A172 (cell line): ENCODE measurements at places on chromosomes 2 and 18. TPM values are rescaled to one million over a fixed set of nuclear protein-coding genes. Genes with fewer than 3 reads are reported as not detected.

The DSC2 gene
- total RNA-seq: not detected in 2 replicates

GRCh38 chr2:195575879-195576401, 81.1 kb upstream of the SLC39A10 start:
- DNase-seq: peak; percentile 80

GRCh38 chr2:10935366-10935918, 23.7 kb downstream of the KCNF1 start:
- DNase-seq: no peak

DNA sequence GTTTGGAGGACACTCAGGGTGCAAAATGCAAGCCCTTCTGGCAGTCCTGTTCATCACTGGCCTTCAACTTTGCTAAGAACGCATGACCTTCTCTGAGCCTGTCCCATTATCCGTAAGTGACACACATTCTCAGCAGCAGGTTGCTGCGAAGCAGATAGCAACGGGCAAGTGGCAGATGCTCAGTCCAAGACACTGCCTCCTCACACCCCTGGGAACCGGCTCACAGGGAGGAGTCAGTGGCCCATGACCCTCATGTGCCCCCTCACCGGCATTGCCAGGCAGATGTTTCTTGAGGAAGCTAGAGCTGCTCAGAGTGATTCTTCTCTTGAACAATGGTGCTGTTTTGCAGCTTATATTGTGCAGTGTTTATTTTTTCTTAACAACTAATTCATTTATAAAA, 737.2 kb upstream of the HS6ST1 start:
- no peak for DNase-seq

The CAPN14 gene
- not detected in 2 replicates for total RNA-seq

DNA sequence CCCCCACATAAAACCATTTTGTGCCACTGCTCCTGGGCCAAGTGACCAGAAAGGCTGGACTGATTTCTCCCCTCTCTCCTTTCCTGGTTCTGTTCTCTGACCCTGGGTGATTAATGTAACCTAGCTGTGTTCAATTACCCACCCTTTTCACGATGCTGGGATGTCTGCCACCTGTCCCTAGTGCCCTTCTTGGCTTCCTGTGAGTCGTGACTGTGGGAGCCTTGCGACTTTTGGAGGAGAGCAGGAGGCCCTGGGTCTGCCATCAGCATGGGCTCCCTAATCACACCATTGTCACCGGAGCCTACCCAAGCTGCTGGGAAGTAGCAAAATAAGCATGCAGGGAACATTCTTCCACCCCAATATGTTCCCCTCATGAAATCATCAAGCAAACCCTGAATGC, 38.3 kb downstream of the SRSF7 start:
- DNase-seq: no peak

- peak; percentile 9 for DNase-seq
Measured at GRCh38 chr18:6917072-6917471, 187.6 kb downstream of the ARHGAP28 start.

- no peak for DNase-seq
Measured at GRCh38 chr2:204545861-204546735, 823 bp downstream of the PARD3B start.

DNA sequence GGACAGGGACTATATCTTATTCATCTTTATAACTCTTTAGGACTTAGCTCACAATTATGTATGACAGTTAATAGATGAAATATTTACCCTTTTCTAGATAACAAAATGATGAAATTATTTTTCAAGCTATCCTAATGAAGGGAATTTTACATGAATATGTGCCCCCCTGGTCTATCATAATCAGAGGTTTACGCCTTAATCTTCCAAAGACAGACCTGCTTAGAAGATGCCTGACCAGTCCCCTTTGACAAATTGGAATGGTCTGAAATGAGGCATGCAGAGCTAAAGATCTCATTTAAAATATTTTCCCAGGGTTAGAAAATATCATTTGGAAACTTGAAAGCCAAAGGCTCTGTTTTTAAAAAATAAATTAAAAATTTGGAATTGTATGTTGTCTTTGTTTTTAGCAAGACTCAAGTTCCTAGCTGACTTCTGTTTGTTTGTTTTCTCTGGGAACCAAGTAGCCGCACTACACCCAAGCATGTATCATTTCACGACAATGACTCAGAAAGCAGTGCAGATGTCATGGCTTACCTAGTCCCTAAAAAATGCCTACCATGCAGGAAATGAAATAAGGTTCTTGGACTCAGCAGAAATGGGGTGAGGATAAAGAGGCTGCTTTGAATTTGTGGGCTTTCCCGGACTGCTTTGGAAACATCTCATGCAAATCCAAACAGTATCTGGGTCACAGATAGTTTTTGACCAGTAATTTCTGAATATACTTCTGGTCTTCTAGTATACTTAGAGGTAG, 162.1 kb downstream of the ZEB2 start:
- peak; percentile 96 for DNase-seq

DNA sequence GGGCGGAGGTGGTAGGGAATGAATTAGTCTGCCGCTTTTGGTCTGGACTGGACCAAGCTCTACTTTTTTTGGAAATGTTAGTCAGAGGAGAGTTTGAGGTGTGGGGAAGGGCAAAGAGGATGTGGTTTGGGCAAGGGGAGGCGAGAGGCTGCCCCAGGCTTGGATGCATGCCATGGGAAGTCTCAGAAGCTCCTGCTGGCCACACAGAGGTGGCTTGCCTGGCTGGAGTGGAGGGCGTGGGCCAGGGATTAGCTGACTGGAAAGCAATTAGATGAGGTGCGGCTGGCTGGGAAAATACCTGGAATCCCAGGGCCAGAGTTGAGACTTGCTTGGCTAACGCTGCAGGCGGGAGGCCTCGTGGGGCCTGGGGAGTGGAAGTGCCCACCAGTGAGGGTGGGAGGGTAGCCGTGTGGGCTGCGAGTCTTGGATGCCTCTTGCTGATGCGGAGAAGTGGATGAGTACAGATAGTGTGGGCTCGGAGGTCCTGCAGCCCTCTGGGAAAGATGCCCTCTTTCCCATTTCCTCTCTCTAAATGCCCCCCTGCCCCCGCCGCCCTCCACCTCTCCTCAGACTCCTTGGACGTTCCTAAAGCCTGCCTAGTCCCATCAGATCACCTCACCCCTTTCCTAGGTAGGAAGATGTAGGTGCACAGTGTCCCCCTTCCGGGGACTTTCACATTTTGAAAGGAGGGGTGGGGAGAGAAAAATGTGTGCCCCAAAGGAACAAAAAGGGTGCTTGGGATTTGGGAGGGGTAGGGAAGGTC, 117.6 kb downstream of the SMAD7 start:
- peak; percentile 96 for DNase-seq

- DNase-seq: no peak
Measured at GRCh38 chr2:181680055-181680936, at the start of gene NEUROD1. TSS of gene NEUROD1 (minus strand) at chr2:181680517. CDS start at chr2:181678860, 1,657 bp downstream.

- peak; percentile 86 for DNase-seq
Measured at GRCh38 chr2:1750933-1751766, 6.8 kb upstream of the PXDN start.

GRCh38 chr2:191740016-191740419, 62.1 kb downstream of the NABP1 start:
- no peak for DNase-seq

The PLGLB2 gene
- 0.50 and 2.4 TPM in 2 replicates for total RNA-seq

- no peak for DNase-seq
Measured at GRCh38 chr18:46040747-46041104, 31.3 kb downstream of the PSTPIP2 start.

DNA sequence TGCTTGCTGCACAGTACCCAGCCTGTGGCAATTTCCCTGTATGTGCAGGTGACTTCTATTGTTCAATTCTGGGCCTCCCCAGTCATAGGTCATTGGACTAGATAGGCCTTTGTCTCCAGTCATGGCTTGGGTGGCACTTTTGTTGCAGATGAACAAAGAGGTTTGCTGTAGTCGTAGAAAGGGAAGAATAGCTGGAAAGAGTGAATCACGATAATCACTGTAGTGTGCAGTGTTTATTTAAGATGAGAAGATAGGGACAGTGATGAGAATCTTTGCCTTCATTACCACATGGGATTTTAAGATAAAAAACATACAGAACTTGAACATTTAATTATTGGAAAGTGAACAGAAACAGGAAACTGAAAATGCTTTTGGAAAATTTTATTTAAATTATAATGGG, 156.1 kb upstream of the CYRIA start:
- DNase-seq: peak; percentile 60

- peak; percentile 18 for DNase-seq
Measured at GRCh38 chr2:102841107-102841840, 79.4 kb downstream of the TMEM182 start.

GRCh38 chr18:3554811-3555427, 104.9 kb downstream of the TGIF1 start:
- no peak for DNase-seq

DNA sequence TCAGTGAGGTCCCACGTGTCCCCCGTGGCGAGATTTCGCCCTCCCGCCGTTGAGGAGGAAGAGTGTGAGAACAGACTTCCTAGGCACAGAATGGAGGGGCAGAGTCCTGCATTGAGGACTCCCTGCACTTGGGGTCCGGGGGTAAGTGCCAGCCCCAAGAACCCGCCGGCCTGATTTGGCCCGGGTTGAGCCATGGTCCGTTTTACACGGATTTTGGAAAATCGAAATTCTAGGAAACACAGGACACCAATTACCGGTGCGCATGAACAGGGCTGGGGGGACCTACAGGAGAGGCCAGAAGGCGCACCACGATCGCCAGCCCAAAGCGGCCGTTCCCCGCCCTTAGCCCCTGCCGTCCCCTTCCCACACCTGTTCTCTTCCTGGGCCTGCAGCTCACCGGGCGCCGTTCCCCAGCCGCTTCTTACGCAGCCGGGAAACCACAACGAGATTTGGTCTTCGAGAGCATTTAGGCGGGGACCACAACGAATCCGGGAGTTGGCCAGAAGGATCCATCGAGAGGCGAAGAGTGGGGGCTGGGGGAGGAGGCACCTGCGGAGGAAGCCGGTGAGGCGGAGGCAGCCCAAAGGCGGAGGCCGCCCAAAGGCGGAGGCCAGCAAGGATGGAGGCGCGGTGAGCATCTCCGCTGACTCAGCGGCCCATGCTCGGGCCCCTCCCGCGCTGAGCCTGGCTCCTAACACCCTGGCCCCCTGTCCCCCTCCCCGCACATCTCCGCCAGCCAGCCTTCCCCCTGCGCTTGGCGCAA, 464 bp upstream of the TLX2 start:
- no peak for DNase-seq
